ENCODE measurements at places on chromosomes 13 and 19.

- no peak for DNase-seq
These were observed 184.7 kb downstream of the PCCA start for GRCh38 chr13:100273552-100273951.

GRCh38 chr13:21069561-21070004, 8.2 kb upstream of the LATS2 start:
- peak; percentile 24 for DNase-seq

GRCh38 chr19:1590641-1591397, 1.8 kb downstream of the MBD3 start:
- DNase-seq: no peak

DNA sequence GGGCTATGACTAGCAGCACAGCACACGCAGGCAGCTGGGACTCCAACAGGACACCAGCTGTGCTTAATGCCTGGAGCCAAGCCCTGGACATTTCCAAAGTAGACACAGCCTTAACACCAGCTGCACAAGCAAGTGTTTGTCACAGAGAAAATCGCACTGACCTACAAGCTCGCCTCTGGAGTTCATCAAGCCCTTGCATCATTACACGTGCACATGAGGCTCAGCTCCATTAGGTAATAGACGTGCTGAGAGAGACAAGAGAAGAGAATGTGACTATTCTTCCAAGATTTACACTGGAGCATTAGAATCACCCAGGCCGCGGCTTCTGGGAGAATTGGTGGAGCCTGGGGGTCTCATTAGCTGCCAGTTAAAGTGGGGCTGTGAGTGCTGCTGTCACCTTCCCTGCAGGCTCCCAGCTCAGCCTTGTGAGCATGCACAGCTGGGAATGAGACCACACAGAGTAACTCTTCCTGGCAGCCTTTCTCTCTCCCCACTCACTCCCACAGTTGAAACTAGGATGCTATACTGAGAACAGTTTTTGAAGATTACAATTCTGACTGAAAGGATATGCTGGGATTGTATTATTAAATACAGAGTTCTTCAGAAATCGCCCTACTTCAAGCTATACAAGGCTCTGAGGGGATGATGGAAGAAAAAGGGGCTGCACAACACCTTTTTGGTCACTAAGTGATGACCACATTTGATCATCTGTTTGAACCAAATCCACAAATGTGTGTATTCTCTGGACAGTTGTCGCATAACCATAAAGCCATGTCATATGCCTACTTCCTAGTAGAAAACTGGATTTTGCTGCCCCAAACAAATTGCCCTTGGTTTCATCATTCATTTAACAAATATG, 10.5 kb downstream of the STOML3 start:
- DNase-seq: no peak

DNA sequence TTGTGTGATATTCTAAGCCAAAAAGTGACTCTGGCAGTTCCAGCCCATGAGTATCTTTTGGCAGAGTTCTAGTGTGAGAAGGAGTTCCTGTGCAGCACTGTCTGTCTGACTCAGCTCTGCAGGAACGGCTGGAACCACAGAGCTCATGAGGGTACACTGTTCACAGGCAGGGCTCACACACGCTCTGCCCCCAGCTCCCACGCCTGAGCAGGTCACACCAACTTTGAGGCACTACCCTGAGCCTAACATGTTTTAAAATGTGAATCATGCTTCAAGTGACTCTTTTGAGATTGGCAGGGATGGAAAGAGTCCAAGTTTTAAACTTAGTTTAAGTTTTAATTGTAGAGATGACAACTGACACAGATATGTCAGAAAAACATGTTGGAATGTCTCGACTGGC, 1203.3 kb downstream of the UQCRFS1 start:
- DNase-seq: no peak

GRCh38 chr19:11708457-11708856, 30.3 kb downstream of the ZNF823 start:
- no peak for DNase-seq

GRCh38 chr13:47279920-47280319, 383.1 kb upstream of the HTR2A start:
- no peak for DNase-seq

DNA sequence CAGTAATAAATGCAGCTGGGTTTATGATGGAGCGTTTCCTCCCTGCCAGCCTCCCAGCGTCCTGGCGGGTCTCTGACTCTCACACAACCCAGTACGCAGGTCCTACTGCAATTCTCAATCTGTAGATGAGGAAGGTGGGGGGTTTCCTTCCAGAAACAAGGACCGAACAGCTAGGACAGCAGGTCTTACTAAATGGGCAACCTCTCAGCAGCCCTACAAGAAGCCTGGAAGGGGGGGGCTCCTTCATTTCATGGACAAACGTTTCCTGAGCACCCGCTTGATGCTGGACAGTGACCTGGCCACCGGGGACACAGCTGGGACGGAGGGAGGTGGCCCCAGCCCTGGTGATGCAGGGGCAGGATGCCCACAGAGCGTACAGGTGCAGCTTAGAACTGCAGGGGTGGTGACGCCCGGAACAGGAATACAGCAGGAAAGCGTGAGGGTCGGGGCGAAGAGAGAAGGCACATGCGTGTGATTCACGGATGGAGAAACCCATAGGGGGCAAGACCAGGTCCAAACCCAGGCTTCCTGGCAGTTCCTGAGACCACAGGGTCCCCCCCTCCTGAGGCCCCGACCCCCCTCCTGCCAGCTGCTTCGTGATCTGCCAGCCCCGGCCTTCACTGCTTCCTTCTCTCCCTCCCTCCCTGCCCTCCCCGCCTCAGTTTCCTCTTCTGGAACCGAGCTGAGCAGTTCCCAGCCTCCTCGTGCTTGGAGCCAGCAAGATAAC, 732 bp upstream of the C2CD4C start:
- DNase-seq: no peak

- no peak for DNase-seq
These were observed 92.0 kb upstream of the SCEL start for GRCh38 chr13:77443511-77443910.

DNA sequence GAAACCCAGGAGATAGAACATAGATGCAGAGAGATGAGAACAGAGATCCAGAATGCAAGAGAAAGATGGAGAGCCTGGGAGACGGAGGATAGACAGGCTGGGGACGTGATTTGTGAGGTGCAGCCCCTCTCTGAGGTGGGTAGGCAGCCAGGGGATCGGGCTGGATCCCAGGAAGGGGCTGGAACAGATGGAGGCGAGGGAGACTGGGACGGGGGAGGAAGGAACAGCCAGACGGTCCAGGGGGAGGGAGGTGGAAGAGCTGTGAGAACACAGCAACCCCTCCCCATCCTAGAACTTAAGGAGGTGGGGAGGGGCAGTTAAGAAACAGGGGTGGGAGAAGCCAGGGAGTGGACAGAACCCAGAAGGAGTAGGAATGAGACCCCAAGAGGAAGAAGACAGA, 3.1 kb downstream of the SLC17A7 start:
- no peak for DNase-seq

- DNase-seq: no peak
These were observed 48.0 kb downstream of the RFX2 start for GRCh38 chr19:6062274-6062673.

GRCh38 chr13:73943137-73943964, 190.9 kb downstream of the KLF12 start:
- no peak for DNase-seq

DNA sequence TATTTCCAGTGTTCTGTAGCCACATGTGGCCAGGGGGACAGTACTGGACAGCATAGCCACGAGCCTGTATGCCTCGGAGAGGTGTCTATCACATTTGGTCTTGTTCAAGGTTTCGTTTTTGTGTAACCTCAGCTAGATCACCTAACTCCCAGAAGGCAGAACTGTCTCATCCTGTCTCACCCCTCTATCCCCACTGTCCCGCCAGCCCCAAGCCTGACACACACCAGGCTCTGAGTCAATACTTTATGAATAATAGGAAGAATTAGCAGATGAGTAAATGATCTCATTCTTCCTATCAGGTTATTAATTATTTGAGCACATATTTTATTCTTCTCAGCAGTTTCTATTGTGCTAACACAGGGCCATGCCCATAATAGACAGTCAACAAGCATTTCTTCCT, 132.2 kb downstream of the NUFIP1 start:
- no peak for DNase-seq

DNA sequence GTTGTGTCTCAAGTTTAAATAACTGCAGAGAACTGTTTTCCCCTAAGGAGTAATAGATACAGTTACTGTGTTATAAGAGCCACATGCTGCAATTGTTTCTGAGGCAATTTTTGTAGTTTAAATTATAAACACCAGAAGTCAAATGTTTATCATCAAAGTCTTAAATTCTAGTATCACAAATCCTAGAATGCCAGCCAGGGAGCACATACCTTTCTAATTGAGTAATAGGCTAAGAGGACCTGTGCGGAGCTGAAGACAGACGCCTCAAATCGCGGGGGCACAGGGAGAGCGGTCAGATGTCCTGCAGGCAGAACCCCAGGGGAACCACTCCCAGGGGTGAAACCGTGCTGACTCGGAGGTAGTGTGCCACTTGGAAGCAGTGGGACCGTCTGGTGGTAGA, 65.2 kb upstream of the TNFRSF19 start:
- no peak for DNase-seq

- no peak for DNase-seq
These were observed 123.1 kb downstream of the B3GLCT start for GRCh38 chr13:31322702-31323405.

DNA sequence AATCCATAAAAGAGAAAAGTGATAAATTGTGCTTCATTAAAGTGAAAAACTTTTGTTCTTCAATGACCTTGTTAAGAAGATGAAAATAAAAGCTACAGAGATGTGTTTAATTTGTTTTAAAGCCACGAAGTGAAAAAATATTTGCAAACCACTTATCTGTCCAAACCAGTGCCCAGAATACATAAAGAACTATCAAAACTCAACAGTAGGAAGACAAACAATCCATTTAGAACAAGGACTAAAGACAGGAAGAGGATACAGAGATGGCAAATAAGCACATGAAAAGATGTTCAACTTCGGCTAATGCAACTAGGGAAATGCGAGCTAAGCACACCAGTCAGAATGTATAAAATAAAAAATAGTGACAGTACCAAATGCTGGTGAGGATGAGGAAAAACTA, 15.0 kb downstream of the GJB6 start:
- DNase-seq: no peak

GRCh38 chr13:48356750-48357149, 53.2 kb downstream of the RB1 start:
- no peak for DNase-seq

DNA sequence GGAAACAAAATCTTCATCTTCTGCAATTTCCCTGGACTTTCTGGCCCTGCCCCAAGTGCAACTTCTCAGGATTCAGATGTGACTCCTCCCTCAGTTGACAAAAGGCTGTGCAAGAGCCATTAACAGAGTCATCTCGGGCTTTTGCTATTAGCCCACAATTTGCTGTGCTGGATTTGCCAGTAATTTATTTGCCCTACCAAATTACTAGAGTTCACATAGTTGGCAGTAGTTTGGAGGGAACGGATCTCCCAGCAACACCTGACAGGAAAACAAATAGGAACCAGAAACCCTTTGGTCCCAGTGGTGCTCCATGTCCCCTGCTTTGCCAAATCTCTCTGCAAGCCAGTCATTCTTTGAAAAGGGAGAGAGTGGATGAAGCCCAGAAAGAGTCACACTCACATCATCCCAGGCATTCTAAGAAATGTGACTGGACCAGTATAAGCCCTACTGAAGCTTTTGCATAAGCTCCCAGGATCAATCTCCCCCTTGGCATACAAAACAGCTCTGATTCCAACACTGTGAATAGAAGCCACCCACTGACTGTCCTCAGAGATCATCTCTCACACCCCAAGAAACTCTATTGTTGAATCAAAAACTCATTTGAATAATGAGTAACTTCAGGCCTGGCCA, 350.1 kb upstream of the NBEA start:
- no peak for DNase-seq
